ENCODE measurements at places on chromosomes 4 and X.

- peak; percentile 71 for DNase-seq
These were observed 66.9 kb downstream of the ARHGEF38 start for GRCh38 chr4:105619188-105619931.

GRCh38 chr4:84298023-84298718, 200.9 kb downstream of the NKX6-1 start:
- no peak for DNase-seq

DNA sequence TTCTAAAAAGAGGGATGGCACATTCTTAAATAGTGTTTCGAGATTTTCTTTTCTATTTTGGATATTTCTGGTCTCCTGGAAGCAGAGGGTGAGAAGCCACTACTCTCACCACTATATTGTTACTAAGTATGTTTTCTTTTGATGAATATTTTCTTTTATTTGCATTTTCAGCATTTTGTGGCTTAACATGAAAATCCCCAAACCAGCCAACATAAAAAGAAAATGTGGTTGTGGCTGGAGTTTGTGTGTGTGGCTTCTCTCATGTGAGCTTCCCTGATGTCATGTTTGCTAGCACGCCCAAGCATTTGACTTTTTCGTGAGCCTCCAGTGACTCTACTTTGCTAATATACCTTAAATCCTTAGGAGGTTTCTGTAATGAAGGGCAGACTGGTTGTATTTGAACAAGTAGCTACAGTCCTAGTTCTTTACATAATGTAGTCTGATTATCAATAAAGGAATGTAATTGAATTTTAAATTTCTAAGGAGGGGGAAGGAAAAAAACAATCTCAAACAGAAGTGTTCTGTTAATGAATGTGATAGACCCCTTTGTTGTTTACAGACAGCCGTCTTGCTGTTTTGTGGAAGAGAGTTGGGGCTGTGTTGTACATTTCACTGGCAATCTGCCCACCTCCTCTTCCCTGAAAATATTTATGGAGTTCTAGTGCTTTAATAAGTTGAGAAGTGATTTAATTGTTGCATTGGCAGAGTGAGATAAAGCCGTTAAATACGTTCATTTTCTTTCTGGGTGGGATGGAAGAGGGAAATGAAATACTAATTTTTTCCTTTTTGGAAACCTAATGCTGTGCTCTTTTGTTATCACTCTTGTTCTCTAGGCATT, 114.6 kb downstream of the ARHGAP10 start:
- no peak for DNase-seq

DNA sequence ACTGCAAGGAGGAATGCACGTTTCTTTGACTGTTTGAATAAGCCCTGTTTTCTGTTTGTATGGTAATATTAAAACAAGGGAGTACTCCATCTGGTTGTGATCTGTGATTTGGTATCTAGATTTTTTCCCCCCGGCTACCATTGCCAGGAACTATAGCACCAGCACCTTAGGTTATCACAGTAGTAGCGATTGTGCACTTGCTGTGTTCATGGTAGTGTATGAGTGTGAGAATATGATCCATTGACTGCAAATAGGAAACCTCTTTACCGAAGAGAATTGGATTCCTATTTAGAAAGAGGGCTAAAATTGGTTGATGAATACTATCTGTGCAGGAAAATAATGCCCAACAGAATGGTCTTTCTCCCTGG, 69.9 kb downstream of the LARP7 start:
- DNase-seq = no peak

- no peak for DNase-seq
These were observed 15.1 kb upstream of the REPS2 start for GRCh38 chrX:16931371-16931770.

DNA sequence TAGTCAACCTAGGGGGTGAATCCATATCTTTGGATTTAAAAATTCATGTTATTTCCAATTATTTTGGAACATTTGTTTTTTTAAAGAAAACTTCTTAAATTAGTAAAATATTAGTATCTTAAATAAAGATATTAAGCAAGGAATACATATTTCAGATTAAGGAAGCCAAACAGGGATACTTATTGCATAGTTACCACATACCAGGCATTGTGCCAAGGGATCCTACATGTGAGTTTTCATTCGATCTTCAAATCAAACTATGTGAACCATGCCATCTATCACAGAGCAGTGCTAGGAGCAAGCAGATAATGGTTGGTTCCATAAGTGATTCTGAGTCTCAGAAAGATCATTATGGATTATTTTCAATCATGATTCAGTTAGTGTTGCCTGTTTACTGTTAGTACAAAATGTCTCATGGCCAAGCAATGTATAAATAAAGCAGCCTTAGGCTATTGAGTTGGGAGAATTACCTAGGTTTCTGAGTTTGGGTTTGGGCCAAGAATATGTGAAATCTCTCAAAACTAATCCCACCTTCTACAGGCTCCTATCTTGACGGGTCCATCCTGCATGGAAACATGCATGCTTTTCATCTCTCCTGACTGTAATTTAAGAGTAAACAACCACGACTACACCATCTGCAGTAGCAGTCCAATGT, 176.7 kb downstream of the NPFFR2 start:
- DNase-seq = no peak

- no peak for DNase-seq
These were observed 285.9 kb downstream of the SLC7A11 start for GRCh38 chr4:137956256-137956655.

DNA sequence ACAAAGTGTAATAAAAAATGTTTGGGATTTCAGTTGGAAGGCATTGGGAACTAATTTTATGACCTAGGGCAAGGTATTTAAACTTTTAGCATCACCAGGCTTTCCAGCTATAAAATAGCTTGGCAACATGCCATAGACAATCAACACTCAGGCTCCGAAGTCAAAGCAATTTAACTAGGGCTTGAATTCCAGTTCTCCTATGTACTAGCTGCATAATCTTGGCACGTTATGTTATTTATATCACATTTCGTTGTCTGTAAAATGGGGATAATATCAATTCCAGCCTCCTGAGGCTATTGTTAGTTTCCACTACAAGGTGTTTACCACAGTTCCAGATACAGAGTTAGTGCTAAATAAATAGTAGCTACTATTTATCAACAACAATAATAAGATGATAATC, 78.8 kb downstream of the DMD start:
- DNase-seq = no peak

DNA sequence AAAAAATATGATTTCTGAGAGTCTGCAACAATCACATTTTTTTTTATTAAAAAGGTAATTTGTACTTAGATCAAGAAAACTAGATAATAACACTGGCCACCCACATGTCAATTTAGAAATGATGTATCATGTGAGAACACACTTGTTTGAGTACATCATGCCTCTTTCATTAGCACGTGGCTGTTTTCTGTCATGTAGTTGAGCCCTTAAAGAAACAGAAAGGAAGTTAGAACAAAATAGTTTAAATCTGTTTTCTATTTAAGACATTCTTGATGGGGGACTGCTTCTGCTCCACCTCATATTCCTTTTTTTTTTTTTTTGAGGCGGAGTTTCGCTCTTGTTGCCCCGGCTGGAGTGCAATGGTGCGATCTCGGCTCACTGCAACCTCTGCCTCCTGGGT, 207.5 kb downstream of the NSUN7 start:
- no peak for DNase-seq

GRCh38 chrX:31580726-31581125, 508.9 kb upstream of the FTHL17 start:
- no peak for DNase-seq

DNA sequence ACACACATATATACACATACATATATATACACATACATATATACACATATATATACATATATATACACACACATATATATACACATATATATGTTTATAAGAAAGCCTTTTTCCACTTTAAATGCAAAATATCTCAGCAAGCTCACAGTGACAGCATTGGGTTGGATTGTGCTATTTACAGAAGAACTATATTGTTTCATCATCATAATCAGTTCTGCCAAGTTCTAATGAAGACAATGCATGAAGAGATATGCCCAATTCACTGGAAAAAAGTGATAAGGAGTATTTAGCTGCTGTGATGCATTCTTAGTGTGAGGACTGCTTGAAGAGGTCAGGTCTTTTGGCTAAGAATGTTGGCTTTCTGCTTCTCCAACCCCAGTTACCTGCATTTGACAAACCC, 54.4 kb downstream of the RNF150 start:
- no peak for DNase-seq

DNA sequence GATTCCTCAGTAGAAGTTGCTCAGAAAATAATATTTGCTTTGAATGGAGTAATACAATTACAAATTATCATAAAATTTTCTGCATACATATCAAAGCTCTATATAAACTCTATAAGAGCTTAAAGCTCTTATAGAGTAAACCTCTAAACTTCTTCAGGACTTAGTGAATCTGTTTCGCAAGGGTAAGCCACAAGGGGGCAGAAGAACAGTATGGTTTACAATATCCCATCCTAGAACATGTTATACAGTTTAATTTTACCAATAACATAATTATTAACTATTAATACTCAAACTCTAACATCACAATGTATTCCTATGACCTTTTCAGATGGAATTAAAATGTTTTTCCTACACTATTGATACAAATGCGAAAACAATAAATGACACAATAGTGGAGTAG, 33.8 kb upstream of the SPANXN1 start:
- DNase-seq = no peak

DNA sequence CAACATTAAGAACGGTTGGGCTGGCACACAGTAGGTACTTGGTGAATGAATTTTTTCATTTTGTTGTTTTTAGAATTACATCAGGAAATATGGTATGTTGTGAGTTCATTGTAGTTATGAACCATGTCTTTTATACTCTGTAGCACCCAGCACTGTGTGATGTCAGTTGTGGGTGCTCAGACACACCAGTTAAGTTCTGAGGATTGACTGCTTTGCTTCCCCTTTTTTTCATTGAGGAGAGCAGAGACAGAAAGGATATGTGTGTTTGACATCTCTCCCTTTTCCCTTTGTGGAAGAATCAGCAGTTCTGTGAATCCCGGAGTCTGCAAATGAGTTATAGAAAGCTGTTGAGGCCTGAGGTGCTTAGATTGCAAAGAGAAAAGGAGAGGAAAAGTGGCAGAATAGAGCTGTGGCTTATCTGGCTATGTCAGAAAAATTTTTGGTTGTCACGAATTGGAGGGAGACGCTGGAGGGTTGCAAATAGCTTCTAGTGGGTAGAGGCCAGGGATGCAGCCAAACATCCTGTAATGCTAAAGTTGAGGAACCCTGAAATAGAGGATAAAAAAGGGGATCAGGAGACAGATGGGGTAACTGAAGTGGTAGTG, 13.1 kb downstream of the SMAD1 start:
- DNase-seq = no peak

GRCh38 chr4:26786916-26787315, 73.7 kb upstream of the STIM2 start:
- DNase-seq = no peak

DNA sequence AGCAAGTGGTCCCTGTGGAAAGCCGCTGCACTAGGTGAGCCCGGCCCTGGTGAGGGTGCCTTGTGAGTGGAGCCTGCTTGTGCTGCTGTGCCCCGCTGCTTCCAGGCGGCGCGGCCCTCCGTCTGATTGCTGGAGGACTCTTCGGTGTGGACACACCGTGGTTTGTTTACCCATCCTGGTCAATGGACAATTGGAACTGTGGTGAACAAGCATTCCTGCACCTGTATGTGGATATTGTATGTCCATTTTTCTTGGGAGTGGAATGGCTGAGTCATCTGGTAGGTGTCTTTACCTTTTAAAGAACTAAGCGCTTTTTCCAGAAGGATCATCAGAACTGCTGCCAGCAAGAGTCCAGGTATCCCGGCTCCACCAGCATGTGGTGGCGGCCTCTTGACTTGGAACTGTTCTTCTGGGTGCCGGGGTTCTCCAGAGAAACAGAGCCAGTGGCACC, 15.6 kb downstream of the MAEA start:
- no peak for DNase-seq

DNA sequence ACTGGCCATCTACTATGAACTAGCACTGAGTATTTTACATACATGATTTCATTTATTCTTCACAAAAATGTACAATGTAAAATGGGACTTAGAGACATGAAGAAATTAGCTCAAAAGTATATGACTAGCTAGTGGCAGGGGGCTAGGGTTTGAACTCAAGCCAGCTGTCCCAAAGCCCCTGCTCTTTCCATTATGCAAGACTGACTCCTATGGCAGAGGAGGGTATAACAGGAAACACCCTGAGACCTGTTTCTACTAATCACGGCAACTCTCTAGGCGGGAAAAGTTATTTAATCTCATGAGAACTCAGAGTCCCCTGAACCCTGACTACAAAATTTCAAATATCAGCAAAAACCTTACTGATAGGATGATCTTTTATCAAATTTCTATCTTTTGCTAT, 150.6 kb downstream of the PRDM5 start:
- DNase-seq = no peak

DNA sequence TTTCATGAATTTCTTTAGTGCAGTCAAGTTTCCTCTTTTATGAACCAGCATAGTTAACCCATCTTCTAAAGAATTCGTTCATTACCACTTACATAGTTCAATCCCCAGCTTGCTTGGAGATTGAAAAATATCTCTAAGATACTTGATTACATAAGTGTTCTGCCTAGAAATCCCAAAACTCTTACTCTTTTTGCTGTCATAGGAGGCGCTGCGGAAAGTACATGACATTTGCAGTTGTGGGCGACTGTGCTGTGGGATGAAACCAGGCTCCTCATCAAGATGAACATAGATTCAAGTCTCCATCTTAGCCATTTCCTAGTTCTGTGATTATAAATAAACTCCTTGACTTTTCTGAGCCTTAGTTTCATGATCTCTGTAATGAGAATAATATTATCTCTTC, 107.1 kb upstream of the SORBS2 start:
- no peak for DNase-seq

GRCh38 chr4:151165205-151166000, 66.0 kb downstream of the RPS3A start:
- no peak for DNase-seq

DNA sequence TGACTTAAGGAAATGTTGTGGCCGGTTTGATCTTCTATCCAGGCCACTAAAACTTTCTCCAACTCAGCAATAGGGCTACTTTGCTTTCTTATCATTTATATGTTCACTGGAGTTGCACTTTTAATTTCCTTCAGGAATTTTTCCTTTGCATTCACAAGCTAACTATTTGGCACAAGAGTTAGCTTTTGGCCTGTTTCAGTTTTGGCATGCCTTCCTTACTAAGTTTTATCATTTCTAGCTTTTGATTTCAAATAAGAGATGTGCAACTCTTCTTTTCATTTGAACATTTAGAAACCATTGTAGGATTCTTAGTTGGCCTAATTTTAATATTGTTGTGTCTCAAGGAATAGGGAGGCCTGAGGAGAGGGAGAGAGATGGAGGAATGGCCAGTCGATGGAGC, 79.8 kb upstream of the TLL1 start:
- DNase-seq = no peak

DNA sequence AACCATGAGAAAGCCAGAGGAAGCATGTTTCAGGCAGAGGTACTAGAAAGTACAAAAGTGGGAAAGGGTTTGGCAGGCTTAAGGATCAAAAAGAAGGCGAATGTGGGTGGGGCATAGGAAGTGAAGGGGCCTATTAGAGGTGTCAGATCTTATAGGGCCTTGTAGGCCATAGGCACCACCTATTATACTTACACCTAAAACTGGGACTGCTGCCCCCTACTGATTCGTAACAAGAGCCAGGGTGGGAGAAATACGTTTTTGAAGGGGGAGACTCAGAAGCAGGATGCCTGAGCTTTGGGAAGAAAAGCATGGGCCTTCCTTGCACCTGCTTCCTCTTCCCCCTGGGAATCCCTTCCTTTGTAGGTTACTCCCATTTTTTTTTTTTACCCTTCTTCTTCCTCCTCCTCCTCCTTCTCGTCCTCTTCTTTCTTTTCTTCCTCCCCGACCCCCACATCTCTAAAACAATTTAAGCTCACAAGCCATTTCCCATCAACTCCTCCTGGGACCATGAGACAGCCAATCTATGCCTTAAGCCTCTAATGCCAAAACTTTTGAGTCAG, 40.7 kb upstream of the GPC3 start:
- DNase-seq = no peak

GRCh38 chr4:2256156-2256731, 5.7 kb downstream of the MXD4 start:
- DNase-seq = no peak

Measured in NCI-H774 (cell line).